ENCODE measurements at places on chromosomes 4 and X.
A peak's percentile ranks its signal among the peaks of the same experiment; 100 is the strongest.

DNA sequence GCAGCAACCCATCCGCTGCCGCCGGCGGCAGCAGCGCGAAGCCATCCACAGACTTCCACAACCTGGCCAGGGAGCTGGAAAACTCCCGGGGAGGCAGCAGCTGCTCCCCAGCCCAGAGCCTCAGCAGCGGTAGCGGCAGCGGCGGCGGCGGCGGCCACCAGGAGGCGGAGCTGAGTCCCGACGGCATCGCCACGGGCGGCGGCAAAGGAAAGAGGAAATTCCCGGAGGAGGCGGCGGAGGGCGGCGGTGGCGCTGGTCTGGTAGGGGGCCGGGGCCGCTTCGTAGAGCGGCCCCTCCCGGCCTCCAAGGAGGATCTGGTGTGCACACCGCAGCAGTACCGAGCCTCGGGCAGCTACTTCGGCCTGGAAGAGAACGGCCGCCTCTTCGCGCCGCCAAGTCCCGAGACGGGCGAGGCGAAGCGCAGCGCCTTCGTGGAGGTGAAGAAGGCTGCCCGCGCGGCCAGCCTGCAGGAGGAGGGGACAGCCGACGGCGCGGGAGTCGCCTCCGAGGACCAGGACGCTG is 4.9 kb downstream of the PRDM8 start:
- peak; percentile 66 for DNase-seq

GRCh38 chr4:102057122-102057521 is 266.6 kb downstream of the BANK1 start:
- no peak for DNase-seq

GRCh38 chrX:45743081-45743533 is 542.4 kb upstream of the DIPK2B start:
- no peak for DNase-seq

DNA sequence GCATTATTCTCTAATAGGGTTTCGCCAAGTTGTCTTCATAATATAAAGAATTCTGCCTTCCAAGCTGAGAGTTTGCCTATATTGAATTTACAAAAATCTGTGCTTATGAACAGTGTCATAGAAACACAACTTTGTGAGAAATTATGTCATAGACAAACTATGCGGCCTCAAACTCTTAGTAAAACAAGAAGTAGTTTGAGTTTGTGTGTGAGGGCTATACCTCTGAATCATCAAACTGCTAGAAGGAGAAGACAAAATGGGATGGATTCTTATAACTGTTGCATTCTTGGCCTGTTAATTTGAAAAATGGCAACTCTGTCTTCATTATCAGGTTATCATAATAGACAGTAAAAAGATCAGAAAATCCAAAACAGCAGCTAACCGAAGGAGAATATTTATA is 46.1 kb upstream of the NAP1L5 start:
- no peak for DNase-seq

DNA sequence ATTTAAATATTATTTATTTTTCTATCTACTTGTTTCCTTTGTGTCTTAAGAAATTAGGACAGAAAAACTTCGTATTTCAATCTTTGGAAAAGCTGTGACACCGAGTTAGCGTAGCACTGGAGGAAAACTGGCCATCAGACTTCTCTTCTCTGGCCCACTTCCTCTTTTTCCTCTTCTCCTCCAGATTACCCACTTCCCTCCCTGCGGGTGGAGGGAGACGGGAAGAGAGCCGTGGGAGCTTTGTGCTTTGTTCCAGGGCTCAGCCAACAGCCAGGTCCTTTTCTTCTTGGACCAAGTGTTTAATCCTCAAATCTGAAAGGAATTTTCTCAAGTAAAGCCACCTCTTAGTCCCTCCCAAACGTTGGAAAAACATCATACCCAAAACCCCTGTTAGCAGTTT is 29.7 kb downstream of the OFD1 start:
- DNase-seq: no peak

DNA sequence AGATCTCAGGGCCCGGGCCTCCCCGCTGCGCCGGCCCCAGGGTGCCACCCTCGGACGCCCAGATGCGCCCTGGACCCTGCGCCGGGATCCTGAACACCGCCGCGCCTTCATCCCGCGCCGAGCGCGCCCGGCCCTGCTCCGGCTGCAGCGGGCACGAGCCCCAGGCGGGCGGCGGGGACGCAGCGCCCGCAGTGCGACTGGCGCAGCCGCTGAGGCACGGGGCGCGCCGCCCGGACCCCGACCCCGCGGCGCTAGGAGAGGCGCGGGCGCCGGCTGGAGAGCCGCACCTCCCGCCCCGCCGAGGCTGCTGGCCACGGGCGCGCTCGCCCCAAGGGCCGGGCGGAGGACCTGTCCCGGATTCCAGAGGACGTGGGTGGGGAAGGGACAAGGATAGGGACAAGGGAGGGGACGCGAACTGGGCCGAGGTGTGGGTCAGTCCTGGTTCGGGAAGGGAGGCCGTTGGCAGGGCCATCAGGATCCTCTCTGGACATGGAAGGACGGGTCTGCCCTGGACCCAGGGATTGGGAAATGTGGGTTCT is 1.1 kb downstream of the ZFYVE28 start:
- no peak for DNase-seq

GRCh38 chr4:3439391-3439790 is 2.4 kb upstream of the HGFAC start:
- no peak for DNase-seq

GRCh38 chr4:80362578-80363181 is 27.1 kb downstream of the CFAP299 start:
- DNase-seq: no peak

DNA sequence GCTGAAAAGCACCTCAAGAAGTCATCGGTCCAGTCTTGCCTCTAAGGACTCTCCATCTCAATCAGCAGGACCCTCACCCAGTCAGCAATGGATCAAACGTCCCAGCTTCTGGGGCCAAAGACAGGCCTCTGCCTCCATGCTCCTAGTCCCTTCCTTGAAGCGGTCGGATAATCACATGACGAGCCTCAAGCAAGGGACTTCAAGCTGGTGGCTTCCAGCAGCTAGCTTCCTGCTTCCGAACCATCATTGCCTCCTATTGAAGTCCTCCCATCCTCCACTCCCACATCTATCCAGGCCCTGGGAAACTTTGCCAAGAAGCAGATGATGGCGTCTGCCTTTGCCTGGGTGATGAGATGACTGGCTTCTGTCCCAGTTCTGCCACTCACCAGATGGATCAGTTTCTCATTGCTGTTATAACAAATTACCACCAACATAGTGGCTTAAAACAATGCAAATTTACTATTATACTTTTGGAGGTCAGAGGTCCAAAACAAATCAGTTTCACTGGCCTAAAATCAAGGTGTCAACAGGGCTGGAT is 135.2 kb upstream of the MAMLD1 start:
- DNase-seq: no peak

DNA sequence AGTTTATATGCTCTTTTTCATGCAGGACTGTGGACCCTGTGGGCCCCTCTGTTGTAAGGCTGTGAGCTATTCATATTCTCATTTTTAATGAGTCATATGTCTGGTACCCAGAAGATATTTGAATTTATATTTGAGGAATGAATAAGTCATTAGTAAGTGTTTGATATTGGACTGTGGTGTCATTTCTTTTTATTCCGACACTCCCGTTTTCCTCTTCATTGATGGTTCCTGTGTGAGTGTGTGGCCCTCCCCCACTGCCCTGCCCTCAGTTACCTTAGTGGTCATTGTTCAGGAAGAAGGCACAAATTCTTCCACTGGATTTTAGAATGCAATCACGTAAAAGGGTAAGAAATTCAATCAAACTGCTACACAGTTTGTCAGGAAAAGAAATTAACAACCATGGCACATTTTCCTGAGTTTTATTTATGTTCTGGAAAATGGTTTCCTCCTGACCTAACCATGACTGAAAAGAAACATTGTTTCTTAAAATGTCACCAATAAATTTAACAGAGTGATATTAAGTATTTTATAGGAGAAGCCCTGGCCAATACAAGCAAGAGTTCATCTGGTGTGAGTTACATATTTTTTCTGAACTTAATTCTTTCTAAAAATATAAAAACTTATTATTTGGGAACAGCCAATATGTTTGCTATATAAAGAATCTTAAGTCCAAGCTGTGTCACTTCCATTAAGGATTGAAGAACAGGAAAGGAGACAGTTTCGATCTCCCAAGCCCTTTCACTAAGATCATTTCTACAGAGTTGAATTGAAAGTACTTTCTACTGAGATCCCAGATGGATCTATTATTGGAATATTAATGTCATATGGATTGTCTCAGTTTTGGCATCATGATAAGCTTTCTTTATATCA is 370.5 kb upstream of the ANXA10 start:
- no peak for DNase-seq

- no peak for DNase-seq
Measured at GRCh38 chrX:153687121-153688039, at the start of gene SLC6A8. Gene SLC6A8, plus strand, starts transcription at chrX:153687926. Its CDS starts 649 bp downstream, at chrX:153688575.

- DNase-seq: no peak
Measured at GRCh38 chr4:53676402-53676871, 85.2 kb upstream of the LNX1 start.

GRCh38 chr4:155025762-155026457 is 182.5 kb upstream of the NPY2R start:
- no peak for DNase-seq

GRCh38 chr4:91111556-91111955 is 984.4 kb downstream of the CCSER1 start:
- DNase-seq: no peak

- DNase-seq: no peak
Measured at GRCh38 chrX:111386615-111387233, 25.3 kb downstream of the DCX start.

Data from stimulated activated CD8-positive, alpha-beta memory T cell treated with anti-CD3 and anti-CD28 coated beads, Interleukin-7, amount 100 ng/mL, for 1 hour (primary cell).